ENCODE measurements at places on chromosomes 3 and 15. TPM values are rescaled to one million over a fixed set of nuclear protein-coding genes. Genes with fewer than 3 reads are reported as not detected.

Gene STAC
- total RNA-seq, result 7.3 TPM

Gene LRRK1
- total RNA-seq, result 8.4 TPM

Gene ETV5
- total RNA-seq, result 122 TPM

Gene PHC3
- 10.3 TPM for total RNA-seq

Gene XCR1
- not detected for total RNA-seq

Gene INKA1
- total RNA-seq, result 1.7 TPM

All from A375 (cell line).